ENCODE measurements at places on chromosomes 1 and 21. TPM values are rescaled to one million over a fixed set of nuclear protein-coding genes. Genes with fewer than 3 reads are reported as not detected.

The FAM167B gene
- 1.1 TPM for total RNA-seq

The IGSF9 gene
- total RNA-seq = not detected

The RGSL1 gene
- not detected for total RNA-seq

The TUFT1 gene
- 5.6 TPM for total RNA-seq

The PRDM16 gene
- total RNA-seq = 0.25 TPM

The LCE3E gene
- not detected for total RNA-seq

The NR1I3 gene
- total RNA-seq = not detected

The MYOG gene
- not detected for total RNA-seq

DNA sequence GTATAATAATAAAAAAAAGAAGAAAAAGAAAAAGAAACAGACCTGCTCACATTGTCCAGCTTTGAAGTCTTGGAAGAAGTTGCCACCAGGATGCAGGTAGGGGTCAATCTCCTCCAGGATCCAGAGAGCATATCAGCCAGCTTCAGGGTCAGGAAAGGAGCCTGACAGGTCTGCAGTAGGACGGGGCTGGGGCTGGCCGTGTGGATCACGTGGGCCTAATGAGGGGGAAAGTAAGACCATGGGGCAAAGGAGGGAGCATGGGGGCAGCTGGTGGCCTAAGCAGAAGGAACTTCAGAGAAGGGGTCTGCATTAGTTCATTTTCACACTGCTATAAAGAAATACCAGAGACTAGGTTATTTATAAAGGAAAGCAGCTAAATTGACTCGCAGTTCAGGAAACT is 19.3 kb upstream of the SMYD3 start:
- no peak for DNase-seq

GRCh38 chr1:79550402-79550801 is 543.9 kb upstream of the ADGRL4 start:
- no peak for DNase-seq

GRCh38 chr1:43938892-43939587 is 5.4 kb downstream of the ARTN start:
- no peak for DNase-seq

- DNase-seq = no peak
Observed at GRCh38 chr1:54849219-54850068, 37.6 kb downstream of the DHCR24 start.

DNA sequence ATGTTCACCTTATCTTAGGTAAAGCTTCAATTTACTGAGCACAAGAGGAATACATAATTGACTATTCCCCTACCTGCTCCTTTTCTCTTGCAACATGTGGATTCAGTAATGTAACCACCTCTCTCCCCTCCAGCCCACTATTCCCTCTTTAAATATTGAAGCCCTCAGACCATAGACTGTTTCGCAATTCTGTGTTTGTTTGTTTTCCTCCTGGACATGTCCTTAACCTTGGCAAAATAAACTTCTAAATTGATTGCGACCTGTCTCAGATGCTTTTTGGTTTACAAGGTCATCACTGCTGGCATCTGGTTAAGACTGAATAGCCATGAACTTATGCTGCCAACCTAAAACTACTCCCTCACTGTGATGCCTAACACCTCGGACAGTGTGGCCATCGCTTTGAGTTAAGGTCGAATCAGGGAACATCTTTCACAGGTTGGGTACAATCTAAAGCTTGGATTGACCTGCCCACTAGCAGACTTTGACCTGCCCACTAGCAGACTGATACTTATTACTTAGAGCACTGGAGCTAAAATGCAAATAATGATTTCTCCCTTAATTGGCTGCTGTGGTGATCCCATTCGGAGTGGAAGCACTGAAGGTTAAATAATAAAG is 10.2 kb upstream of the CDC42BPA start:
- no peak for DNase-seq

DNA sequence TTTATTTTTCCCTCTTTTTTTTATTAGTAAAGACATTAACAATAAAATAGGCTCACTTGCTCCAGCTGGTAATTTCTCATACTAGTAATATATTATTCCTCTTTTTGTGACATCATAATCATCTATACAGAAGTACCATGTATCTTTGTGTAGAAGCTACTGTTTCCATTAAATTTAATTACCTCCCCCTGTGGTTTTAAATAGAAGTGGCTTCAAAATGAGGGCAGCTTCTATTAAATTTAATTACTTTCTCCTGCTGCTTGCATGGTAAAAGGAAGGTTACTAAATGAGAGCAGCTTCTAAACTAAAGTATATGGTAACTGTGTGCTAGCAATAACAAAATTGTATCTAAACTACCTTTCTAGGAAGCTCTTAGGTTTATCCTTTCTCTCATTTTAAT is 94.0 kb downstream of the DPYD start:
- DNase-seq = no peak

GRCh38 chr21:27954543-27955165 is 987.8 kb upstream of the ADAMTS5 start:
- no peak for DNase-seq

- no peak for DNase-seq
Observed at GRCh38 chr21:37915497-37915911, 753 bp downstream of the KCNJ6 start.

DNA sequence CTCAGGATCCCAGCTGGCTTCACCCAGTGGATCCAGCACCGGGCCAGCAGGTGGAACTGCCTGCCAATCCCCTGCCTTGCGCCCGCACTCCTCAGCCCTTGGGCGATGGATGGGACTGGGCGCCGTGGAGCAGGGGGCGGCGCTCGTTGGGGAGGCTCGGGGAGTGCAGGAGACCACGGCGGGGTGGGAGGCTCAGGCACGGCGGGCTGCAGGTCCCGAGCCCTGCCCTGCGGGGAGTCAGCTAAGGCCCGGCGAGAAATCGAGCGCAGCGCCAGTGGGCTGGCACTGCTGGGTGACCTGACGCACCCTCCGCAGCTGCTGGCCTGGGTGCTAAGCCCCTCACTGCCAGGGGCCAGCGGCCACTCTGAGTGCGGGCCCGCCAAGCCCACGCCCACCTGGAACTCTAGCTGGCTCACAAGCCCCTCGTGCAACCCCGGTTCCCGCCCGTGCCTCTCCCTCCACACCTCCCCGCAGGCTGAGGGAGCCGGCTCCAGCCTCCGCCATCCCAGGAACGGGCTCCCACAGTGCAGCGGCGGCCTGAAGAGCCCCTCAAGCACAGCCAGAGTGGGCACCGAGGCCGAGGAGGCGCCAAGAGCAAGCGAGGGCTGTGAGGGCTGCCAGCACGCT is 31.1 kb downstream of the NRDC start:
- no peak for DNase-seq

DNA sequence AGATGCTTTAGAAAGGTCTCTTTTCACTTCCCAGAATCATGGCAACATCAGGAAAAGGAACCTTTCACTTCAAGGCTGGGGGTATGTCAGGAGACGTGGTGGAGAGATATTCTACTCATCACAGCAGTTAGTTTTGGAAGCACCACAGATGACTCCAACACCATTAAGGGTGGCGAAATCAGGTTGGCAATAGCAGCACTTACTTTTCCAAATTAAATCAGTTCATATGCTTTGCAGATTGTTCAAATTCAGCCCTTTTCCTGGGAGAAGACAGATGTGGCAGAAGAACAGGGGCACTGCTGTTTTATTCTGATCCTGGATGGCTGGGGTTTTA is 79.0 kb downstream of the RUNX1 start:
- DNase-seq = no peak

DNA sequence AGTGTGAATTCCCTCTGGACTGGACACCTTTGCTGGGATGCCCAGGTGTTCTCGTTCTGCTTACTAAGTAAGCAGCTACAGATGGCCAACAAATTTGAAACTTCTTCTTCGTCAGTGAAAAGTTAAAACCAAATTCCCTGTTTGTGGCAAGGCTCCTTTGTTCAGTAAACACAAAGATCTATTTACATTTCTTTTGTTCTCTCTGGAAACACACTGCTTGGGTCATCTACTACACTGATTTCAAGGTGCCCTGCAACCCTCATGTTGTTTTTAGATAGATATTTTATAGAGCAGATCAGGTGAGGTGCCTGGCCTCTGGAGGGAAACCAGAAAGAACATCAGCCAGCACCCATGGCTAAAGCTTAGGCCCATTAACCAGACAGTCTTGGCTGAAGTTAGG is 157.2 kb upstream of the UBE2U start:
- no peak for DNase-seq

DNA sequence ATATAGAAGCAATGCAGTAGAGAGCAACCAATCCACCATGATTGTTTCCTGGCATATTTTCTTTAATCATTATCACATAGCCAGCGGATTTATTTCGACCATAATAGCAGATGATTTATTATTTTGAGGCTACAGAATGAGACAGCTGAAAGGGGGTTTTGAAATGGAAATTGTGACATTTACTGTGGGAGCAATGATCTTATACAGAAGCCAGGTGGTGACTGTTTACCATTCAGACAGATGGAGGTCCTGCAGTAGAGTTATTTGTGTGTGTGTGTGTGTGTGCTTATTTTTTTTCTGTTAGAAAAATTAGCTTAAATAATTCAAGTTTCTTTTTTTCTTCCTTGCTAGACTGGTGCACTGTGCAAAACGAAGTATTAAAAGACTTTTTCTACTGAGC is 1784.5 kb downstream of the MRPL39 start:
- no peak for DNase-seq

- DNase-seq = no peak
Observed at GRCh38 chr1:114756009-114756892, 1.5 kb downstream of the CSDE1 start.

DNA sequence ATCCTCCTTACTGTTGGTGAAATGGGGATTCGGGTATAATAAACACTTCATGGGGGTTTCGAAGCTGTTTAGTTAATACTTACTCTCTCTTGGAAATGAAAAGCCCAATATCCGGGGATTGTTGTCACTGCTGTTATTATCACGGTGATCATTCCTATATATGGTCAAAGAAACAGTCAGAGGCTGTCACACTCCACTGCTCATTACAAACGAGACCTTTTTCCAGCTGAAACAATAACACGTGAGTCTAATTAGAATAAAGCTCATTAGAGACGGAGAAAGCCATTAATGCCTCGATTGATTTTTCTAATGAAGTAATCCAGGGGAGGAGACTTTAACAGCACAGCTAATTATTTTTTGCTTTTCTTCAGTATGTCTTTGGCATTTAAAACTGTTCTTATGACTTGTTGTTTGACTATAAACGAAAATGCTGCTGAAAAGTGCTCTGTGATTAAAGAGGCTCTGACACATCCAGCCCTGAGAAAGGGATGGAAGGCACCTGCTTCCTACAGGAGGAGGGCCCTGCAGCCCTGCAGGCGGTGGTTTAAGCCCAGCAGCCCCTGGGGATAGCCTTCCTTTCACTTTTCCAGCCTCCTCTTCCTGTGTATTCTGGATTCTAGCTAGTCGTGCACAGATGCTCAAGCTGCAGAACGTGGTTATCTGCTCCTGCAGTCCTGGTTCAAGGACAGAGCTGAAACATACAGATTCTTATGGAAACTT is 143.6 kb downstream of the EDEM3 start:
- DNase-seq = no peak

DNA sequence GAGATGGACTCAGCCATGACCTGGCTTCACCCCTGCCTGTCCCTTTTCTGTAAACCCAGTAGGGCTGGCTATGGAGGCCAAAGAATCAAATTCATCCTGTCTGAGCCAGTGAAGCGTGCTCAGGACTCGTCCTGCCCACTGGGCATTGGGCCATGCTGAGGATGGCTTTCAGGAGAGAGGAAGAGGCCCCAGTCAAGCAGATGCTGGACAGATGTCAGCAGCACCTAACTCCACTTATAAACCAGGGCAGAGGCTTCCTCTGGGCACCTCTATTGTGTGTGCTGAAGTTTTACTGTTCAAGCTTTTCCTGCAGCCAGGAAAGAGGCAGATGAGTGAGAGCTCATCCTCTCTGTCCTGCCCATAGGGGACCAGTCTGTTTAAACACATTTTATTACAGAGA is 97.4 kb upstream of the GCLM start:
- no peak for DNase-seq

GRCh38 chr1:119316870-119317416 is 51.6 kb upstream of the HAO2 start:
- no peak for DNase-seq

DNA sequence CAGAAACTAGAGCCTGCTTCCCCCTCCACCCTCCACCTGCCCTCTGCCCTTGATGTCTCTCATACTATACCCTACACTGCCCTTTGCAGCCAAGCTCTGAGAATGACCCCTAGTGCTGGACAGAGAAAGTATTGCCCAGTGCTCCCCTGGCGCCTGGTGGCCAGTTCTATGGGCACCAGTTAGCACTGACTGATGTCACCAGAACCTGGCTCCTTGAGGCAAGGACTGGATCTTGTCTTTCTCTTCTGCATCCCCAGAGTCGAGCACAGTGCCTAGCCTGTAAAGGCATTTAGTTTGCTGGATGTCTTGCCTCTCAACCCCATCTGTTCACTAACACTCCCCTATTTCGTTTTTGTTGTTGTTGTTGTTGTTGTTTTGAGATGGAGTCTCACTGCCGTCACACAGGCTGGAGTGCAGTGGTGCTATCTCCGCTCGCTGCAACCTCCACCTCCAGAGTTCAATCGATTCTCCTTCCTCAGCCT is 5.9 kb downstream of the PHLDA3 start:
- no peak for DNase-seq

DNA sequence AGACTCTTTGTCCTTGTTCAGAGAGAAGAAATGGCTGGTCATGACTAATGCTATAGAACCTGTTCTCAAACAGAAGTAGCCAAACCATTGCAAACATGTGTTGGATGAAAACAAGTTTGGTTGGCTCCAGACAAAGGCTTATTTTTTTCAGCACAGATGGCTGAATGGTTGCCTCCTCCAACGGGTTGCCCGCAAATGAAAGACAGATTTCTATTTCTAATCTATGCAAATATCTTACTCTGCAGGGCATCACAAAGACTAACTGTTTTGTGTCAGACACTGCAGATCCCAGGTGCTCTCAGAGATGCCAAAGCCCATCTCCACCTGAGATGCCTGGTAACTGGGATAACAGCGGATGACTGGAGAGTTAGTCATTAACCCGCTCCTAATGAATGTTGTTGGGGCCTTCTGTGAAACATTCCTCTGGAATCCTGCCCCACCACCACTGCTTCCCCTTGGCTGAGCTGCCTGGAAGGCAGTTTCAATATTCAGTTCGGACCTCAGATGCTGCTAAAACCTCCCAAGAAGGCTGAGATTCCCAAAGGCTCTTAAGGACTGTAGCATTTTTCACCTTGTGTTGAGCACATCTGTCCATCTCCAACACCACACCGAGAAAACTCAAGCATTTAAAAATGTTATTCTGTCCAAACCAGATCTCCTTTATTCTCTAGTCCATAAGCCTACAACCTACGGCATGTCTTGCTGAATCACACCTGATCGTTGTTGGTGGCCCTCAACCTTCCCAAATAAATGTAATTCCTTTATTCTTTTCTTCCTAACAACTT is 104.4 kb downstream of the PTPN14 start:
- DNase-seq = no peak

DNA sequence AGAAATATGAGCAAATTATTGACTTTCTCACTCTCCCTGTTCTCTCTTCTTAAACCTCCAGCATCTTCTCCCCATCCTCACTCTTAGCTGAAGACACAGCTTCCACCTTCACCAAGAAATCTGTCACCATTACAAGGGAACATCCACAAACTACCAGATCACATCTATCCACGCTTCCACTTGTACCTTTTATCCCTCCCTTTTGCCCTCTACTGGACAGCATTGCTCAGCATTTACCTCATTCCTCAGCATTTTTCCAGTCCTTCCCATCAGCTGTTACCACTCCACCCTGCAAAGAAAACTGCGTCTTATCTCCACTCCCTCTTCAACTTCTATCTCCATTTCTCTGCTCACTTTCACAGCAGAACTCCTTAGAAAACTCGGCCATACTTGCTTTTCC is 42.6 kb downstream of the KCNJ6 start:
- DNase-seq = no peak

All from activated naive CD4-positive, alpha-beta T cell treated with anti-CD3 and anti-CD28 coated beads, Interleukin-2, amount 50 U/mL, for 72 hours (primary cell).